ENCODE measurements at places on chromosomes 11 and 22.

DNA sequence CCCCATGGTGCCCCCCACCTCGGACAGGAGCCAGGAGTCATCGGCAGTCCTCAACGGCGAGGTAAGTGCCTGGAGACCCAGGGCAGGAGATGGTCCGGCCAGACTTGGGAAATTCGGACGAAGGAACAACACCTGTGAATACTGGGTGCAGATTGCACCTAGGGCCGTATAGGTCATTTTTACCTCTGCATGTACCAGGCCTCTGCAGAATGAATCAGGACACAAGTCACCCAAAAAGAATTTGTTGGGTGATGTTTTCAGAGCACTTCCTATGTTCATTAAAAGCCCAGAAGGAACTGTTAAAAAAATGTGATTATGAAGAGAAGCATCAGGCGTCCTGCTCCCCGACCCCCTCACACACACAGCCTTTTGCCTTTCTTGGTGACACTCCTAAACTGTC is 93.9 kb downstream of the C11orf91 start:
- no peak for ATAC-seq

GRCh38 chr22:43889860-43890253 is 2.0 kb downstream of the PNPLA5 start:
- no peak for ATAC-seq

DNA sequence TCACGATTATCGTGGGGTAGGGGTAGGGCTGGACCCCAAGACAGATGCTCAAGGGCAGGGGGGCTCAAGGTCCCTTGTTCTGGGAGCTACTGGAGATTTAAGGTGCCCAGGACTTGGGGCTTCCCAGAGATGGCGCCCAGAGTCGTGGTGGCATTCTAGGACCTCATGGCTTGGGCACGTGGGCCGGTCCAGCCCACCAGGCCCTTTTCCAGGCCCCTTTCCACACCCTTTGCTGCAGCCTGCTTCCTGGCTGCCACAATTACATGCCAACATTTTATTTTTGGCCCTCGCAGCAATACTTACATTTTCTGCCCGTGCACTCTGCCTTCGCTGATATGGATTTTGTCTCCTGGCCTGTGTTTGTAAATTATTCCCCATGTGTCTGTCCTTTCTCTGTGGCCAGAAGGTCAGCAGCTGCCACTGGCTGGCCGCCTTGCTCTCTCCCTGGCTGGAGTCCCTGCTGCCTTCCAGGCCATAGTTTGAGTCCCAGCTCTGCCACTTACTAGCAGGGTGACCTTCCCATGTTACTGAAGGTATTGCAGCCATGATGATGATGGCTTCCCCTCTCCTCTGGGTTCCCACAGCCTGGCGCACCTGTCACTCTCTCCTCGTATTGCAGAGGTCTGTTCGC is 11.2 kb downstream of the MB start:
- no peak for ATAC-seq

DNA sequence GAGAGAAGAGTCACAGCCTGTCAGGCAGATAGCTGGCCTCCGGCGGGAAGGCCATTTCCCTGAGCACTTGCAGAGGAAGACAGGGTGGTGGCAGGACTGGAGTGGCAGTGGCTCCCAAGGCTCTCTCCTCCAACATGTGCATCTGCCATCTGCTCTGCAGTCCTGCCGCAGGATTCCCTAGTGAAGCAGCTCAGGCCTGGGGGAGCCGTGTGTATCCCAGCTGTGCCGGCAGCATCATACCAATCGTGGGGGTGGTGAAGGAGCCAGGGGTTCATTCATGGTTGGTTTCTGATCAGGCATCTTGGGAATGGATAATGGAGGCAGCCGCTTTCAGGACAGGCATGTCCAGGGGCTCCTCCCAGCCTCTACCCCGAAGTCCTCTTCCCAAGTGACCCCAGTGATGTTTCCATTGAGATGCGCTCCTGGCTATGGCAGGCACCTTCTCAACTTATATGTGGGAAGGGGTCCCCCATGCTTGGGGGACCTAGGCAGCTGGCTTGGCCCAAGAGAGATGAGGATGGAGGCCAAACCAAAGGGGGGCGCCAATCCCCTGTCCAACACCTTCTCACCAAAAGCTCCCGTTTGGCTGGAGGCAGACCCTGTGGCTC is 6.1 kb downstream of the TAGLN start:
- no peak for ATAC-seq

DNA sequence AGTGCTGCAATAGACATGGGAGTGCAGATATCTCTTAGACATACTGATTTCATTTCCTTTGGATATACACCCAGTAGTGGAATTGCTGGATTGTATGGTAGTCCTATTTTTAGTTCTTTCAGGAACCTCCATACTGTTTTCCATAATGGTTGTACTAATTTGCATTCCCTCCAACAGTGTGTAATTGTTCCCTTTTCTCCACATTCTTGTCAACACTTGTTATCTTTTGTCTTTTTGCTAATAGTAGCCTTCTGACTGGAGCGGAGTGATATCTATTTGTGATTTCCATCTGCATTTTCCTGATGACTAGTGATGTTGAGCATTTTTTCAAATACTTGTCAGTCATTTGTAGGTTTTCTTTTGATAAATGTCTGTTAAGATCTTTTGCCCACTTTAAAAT is 128.9 kb downstream of the CTNND1 start:
- no peak for ATAC-seq

- no peak for ATAC-seq
Observed at GRCh38 chr11:93984936-93985335, 36.2 kb upstream of the HEPHL1 start.

DNA sequence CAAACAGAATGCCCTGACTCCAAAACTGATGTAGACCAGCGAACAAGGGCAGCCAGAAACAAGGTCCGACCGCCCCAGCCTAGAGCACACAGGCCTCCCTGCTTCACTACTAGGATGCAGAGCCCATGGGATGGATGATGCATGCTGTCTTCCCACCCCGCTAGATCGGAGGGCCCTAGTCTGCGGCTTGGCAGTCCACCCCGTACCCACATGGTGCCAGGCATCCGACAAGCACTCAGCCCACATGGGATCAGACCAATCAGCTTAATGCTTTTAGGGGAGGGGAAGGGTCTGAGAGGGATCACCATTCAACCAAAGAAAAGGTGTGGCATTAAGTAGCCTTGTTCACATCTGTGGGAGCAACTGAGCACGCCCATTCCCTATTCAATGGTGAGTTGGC is 30.6 kb downstream of the PISD start:
- ATAC-seq, result no peak

DNA sequence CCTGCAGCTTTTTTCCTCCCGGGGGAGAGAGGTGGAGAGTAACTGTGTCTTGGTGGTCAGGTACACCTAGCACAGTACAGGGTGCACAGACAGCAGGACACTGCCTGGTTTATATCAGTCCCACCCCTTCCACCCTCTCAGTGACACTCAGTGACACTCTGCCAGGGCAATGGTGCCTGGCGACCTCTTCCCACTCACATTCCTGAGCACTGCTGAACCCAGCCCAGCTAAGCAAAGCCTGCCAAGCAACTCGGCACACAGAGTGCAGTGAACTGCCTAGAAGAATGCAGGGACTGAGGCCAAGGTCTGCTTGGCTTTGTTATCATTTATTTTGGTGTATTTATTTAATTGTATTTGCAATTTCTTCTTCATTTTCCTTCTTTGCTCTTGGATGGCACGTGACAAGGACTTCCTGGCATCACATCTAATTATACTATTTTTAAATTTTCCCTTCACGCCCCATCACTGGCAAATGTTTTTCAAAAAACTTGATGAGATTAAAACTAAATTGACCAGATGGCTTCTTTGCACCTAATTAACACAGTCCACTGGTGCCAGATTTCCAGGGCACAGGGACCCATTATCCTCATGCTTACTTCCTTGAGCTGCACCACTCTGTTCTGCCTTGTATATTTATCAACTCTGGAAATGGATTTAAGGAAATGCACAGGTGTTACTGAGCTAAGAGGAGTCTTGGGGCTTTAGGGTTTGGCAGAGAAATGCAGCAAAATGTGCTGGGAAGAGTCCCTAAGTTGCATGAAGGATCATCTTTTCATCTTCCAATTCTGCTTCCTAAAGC is 205.6 kb downstream of the ADAMTS15 start:
- peak; percentile 71 for ATAC-seq

- ATAC-seq, result no peak
Observed at GRCh38 chr22:42856179-42856864, 751 bp downstream of the ARFGAP3 start.

DNA sequence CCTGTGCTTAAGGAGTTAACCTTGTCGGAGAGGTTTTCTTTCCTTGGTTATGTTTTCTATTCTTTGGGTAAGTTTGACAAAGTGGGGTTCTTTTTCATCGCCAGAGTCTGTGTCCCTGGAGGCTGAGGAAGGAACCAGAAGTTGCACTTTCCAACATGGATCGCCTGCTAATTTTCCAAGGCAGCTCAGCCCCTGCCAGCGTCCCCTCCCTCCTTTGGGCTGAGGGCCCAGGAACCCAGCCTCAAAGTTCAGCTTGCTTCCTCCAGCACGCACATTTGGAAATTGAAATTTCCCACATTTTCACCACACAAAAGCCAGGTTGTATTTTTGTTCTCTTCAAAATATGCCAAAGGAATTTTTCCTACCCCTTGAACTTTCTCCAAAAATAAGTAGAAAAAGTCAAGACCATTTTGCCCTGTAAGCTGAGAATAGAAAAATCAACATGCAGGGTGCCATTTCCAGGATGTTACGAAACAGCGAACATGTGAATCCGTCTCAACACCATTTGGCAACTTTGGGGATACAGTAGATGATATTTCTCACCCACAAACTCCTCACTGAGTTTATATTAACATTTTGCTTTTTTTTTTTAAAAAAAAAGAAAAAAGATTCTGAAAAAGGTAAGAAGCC is 343.5 kb downstream of the TENM4 start:
- no peak for ATAC-seq

GRCh38 chr22:50726643-50727340 is 11.2 kb upstream of the ACR start:
- no peak for ATAC-seq

DNA sequence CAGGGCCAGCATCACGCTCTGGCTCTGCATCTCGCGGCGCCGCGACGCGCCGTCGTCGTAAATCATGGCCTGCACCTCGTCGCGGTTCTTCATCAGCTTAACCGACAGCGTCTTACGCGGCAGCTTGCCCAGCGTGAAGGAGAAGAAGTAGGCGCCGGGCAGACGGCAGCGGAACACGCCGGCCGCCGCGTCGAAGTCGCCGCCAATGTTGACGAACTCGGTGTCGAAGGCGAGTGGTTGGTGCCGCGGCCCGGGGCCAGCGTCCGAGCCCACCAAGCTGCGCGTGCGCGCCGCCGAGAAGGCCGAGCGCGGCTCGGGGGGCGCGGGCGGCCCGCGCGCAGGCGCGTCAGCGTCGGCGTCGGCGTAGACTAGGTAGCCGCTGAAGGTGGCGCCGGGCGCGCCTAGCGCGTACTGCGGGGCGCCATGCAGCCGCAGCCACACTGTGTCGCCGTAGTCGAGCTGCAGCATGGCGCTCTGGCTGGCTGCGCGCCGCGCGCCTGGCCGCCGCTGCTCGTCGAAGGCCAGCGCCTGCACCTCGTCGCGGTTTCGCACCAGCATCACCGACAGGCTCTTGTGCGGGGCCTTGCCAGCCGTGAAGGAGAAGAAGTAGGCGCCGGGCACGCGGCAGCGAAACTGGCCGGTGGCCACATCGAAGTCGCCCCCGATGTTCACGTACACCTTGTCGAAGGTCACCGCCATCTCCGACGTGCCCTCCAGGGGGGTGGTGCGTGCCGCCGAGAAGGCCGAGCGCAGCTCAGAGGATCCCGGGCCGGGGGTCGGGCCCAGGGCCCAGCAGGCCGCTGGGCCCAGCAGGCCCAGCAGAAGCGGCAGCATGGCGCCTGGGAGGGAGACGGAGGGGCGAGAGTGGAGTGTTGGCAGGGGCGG is 3.7 kb downstream of the FAM180B start:
- no peak for ATAC-seq

- ATAC-seq, result no peak
Observed at GRCh38 chr22:49232319-49233067, 595.2 kb downstream of the BRD1 start.

DNA sequence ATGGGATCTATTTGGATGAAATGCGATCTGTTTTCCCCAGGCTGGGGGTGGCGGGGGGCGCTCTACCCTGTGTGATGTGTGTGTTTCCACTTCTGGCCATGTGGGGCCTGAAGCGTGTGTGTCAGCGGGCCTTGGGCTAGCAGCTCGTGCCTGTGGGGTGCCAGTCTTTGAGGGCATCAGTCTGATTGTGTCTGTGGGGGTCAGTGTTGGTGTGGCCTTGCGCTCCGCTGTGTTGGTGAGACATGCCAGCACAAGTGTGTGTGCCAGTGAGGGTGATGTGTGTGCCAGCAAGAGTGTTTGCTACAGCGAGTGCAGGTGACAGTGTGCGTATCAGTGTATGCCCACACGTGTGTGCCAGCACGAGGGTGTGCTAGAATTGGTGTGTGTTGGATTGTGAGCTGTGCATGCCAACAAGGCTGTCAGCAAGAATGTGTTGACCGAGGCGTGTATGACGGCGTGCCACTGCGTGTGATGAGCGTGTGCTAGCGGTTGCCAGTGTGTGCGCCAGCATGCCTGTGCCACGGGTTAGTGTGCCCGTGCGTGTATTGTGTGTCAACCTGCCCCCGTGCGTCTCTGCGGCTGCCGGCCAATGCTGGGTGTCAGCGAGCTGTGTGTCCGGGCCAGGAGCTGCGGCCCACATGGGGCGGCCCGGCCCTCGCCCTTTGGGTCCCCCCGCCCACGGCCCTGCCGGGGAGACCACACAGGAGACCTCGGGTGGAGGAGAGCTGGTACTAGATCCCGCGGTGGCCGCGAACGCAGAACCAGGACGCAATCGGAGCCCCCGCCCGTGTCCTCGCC is 519 bp downstream of the ARRB1 start:
- ATAC-seq, result peak; percentile 64

- ATAC-seq, result no peak
Observed at GRCh38 chr11:12704049-12704448, 29.8 kb downstream of the TEAD1 start.

DNA sequence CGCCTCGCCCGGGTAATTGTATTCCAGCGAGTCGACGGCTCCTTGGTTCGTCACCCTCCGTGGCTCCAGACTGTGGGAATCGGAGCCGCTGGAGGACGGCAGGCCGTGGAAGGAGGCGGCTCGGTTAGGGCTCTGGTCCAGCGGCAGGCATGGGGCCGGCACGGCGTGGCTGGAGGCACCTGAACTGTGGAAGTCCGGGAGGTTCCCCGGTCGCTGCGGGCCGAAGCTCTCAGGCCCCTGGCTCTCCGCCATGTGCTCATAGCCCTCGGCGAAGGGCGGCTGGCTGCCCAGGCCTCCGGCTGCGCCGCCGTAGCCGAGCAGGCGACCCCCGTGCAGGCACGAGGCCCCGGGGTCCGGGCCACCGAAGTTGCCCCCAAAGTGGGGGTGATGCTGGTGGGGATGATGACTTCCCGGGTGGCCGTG is 1.7 kb downstream of the MN1 start:
- peak; percentile 16 for ATAC-seq

GRCh38 chr11:7612661-7613393 is 60.5 kb downstream of the CYB5R2 start:
- ATAC-seq, result no peak

DNA sequence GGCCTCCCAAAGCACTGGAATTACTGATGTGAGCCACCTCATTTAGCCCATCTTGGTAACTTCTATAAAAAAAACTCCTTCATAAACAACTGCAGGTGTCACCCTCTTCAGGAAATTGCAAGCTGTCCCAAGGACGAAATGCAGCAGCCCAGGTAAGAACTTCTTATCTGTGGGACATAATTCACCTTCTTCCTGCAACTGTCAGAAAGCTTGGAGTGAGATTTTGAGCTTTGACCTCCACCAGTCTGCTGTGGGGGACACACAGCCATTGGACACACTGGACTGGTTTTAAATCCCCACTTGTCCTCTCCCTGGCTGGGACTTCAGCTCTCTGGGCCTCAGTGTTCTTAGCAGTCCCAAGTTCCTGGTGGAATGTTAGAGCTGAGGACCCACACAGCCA is 368.5 kb downstream of the MN1 start:
- ATAC-seq, result no peak
